ENCODE measurements at places on chromosomes 5 and 9. TPM values are rescaled to one million over a fixed set of nuclear protein-coding genes. Genes with fewer than 3 reads are reported as not detected.

GRCh38 chr5:124466011-124466410, 280.4 kb downstream of the ZNF608 start:
- DNase-seq, result no peak

DNA sequence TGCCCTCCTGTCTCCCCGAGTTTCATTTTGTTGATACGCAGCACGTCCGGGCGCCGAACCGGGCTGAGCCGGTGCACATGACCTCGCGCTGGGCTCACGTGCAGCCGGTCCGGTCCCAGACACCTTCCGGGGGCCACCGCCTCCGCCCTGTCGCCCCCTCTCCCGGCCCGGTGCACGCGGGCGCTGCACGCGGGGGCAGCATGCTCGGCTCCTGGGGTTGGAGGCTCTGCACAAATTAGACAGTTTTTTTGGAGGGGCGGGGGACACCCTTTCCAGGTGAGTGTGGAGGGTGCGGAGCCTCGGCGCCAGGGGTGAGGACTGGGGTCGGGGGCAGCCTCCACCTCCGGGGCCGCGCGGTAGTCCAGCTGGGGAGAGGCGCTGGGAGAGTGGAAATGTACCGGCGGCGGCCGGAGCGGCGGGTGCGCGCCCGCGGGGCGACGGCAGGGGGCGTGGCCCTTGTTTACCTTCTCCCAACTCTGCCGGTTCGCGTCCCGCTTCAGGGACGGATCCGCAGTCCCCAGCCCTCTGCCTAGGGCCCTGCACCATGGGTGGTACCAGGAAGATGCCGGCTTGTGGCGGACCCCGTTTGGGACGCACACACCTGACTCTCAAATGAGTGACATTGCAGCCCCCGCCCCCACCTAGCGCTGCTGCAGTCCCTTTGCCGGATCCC, 1.1 kb downstream of the JADE2 start:
- peak; percentile 73 for DNase-seq

DNA sequence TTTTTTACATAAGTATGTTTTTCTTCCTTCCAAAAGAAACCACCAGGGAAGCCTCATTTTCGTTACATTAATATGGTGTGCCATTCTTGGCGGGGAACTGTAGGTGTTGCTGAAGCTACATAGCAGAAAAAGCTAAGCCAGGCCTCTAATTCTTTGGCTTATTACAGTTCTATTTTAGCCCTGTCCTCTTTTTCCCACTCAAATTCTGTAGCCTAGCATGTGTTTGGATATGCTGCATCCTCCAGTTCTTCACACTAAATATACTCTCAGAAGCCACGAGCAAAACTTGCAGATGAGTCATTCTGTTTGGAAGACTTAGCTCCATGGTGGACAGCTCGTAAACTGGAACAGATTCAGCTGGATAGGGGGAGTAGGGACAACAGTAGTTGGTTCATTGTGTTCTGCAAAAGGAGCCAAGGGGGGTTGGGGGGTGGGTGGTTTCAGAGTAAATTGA, 369.4 kb downstream of the TMEM161B start:
- DNase-seq, result no peak

DNA sequence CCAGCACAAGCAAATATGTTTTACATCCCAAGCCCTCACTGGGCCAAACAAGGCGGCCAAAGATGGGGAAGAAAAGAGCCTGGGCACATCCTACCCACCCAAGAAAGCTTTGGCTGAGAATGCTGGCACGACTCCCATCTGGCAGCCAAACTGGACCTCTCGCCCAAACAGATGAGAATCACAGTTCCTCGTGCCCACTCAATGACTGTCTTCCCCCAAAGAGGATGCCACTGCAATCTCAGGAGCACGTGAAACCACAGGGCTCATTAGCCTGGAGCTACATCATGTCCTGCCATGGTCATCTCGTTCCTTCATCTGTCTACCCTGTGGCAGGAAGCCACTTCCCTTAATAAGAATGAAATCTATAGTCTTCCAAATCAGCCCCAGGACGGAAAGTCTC, 536.8 kb downstream of the BNC2 start:
- DNase-seq, result no peak

DNA sequence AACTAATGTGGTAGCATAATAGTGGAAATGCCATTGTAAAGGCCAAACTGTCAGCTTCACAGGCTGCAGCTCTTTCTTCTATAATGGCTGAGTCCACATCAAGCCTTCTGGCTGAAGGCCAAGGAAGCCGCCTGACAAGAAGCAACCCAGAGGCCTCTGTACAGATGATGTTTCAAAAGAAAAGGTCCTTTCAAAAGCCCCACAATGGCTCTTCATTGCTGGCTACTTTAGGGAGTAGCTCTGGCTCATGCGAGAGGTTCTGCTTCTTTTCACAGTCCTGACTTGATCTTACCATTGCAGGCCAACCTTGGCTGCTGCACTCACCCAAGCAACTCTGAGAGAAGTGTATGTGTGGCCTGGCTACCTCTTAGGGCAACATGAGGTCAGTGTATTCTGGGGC, 54.5 kb upstream of the EQTN start:
- DNase-seq, result no peak

- no peak for DNase-seq
These were observed 5.8 kb downstream of the GM2A start for GRCh38 chr5:151258816-151259215.

GRCh38 chr5:87282269-87282668, 14.6 kb downstream of the RASA1 start:
- no peak for DNase-seq

DNA sequence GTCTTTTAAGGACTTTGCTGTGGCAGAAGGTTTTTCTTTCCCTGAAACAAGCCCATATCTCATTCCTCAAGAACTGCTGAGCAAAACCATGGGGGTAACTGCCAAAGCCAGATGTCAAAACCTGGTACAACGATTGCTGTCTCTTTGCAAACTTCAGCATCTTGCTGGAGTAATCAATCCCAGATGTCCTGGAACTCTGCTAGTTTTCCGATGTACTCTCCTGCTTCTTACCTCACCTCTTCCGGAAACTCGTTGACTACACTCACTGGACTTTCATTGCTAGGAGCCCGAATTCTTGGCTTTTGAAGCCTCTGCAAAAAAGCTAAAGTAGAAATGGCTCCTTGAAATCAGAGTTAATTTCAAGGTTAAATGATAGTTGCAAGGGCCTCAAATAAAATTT, 23.3 kb downstream of the RAD1 start:
- DNase-seq, result no peak

Gene TSSK1B
- not detected for total RNA-seq

Gene SLC6A3
- not detected for total RNA-seq

Gene ADCY2
- not detected for total RNA-seq

Gene SLC4A9
- not detected for total RNA-seq

Measured in endothelial cell of umbilical vein (primary cell).